Gastroesophageal sphincter (tissue), 4 donors: ENCODE measurements at places on chromosomes 12 and 14. TPM values are rescaled to one million over a fixed set of nuclear protein-coding genes. Genes with fewer than 3 reads are reported as not detected.

Gene LMO3
- total RNA-seq: 49.1 TPM

DNA sequence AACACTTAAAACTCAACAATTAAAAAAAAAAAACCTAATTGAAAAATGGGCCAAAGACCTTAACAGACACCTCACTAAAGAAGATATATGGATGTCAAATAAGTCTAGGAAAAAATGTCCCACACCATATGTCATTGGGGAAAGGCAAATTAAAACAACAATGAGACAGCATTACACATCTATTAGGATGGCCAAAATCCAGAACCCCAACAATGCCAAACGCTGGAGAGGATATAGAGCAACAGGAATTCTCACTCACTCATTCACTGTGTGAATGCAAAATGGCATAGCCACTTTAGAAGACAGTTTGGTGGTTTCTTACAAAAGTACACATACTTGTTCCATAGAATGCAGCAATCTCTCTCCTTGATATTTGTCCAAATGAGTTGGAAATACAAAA is 173.7 kb downstream of the SLC25A21 start:
- ATAC-seq: no peak

Gene ATF7
- total RNA-seq: 54.9 TPM

Gene PRB2
- total RNA-seq: not detected
